Left lung (tissue), 14 donors: ENCODE measurements at places on chromosomes 16 and 17.

- no peak for DNase-seq
Observed at GRCh38 chr16:9484881-9485280, 393.4 kb downstream of the HAPSTR1 start.

GRCh38 chr16:48505705-48506104 lies 104.3 kb downstream of the N4BP1 start:
- no peak for DNase-seq

DNA sequence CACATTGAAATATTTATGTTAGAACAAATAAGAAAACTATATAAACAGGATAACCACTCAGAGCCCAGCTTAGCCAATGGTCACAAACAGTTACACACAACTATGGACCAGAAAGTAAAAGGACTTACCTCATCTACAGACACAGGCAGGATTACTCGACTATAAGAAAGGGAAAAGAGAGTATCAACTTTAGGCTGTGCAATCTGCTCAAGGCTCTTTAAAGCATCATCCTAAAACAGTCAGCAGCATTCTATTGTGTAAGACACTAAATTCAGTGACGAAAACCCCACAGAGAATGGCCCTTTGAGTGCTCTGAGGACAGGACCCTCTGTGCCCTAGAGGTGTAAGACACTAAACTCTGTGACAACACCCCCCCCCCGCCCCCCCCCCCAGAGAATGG lies 4.2 kb downstream of the PITPNA start:
- no peak for DNase-seq

- DNase-seq, result no peak
Observed at GRCh38 chr17:57849163-57849873, 526 bp downstream of the MRPS23 start.

GRCh38 chr17:83186226-83186625 lies 106.8 kb downstream of the METRNL start:
- DNase-seq, result peak; percentile 32

- peak; percentile 32 for DNase-seq
Observed at GRCh38 chr17:40646791-40647623, 611 bp downstream of the SMARCE1 start.

GRCh38 chr16:6274351-6274750 lies 1058.3 kb upstream of the RBFOX1 start:
- no peak for DNase-seq

GRCh38 chr16:27687605-27688004 lies 137.7 kb downstream of the KATNIP start:
- DNase-seq, result no peak

- DNase-seq, result no peak
Observed at GRCh38 chr16:13264749-13265552, 363.6 kb downstream of the SHISA9 start.

GRCh38 chr17:4389079-4389478 lies 22.6 kb upstream of the UBE2G1 start:
- DNase-seq, result no peak

DNA sequence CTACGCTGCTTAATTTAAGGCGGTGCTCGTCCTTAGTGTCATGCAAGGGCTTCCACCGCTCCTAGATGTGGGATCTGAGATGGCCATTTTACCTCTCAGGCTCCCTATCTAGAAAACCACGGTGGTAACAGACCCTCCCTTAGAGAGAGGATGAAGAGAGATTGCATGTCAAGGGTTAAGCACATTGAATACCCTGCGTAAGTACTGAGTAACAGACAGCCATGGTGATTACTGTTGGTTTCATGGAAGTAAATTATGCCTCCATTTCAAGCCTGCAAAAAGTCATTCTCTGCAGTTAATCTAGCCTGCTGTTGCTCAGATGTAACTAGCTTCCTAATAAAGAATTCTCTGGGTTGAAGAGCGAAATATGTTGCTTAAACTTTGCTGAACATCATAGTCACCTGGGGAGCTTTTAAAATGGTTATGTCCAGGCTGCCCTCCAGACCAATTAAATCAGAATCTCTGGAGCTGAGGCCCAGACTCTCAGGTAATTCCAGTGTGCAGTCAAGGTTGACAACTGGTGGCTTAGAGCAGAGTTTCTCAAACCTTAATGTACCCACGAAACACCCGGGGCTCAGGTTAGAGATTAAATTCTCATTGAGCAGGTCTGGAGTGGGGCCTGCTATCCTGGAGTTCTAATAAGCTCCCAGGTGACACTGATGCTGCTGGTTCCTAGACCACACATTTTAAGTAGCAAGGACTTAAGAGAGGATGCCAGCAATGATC lies 167.1 kb downstream of the SNX29 start:
- DNase-seq, result no peak

DNA sequence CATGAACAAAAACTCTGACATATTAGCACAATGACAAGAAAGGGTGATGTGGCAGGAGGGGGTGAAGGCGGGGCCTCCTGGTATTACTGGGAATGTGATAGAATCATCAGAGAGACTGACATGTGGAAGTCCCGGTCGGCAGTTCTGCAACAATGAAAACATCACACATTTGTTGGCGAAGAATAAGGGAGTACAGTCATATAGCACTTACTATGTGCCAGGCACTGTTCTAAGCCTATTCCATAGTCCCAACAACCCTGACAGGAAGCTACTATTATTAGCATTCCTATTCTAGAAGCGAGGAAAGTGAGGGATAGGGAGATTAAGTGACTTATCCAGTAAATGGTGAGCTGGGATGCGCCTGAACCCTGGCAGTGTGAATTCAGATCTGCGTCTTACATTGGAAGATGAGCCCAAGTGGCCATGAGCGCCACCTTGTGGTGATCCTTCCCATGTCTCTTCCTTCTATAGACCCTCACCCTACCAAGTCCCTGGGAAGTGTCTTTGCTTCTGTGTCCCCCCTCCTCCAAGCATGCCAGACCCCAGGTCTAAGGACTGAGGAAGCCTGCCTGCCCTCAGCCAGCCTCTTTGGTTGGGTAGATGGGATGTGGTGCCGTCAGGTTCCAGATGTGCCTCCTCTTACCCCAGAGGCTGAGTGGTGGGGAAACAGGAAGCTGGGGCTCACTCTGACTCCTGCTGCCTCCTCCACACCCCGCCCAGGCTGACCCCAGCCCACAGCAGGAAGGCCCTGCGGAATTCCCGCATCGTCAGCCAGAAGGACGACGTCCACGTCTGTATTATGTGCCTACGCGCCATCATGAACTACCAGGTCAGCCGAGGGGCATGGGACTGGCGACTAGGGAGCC lies 14.0 kb downstream of the FMNL1 start:
- DNase-seq, result no peak

- no peak for DNase-seq
Observed at GRCh38 chr16:88576307-88576706, 6.1 kb downstream of the ZC3H18 start.

GRCh38 chr17:8324132-8324531 lies 14.1 kb downstream of the ARHGEF15 start:
- DNase-seq, result no peak

GRCh38 chr17:19978209-19978802 lies 678 bp upstream of the AKAP10 start:
- peak; percentile 61 for DNase-seq

DNA sequence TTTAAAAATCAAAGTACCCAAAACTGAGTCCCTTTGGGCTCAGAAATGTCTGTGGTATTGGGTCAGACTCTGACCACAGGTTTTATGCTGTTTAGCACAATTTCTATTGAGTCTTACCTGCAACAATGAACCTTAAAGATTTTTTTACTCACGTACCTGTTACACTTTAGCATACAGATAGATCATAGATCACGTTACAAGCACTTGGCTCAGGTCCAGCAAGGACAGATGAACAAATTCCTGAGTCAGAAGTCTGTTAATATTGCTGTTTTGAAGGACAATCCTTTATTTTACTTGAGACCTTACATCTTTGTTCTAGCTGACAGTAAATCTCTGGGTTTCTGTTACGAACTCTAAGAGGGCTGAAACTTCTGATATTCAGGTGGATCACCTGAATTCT lies 12.8 kb downstream of the SLC7A6OS start:
- no peak for DNase-seq

GRCh38 chr16:51151435-51151960 lies 428 bp upstream of the SALL1 start:
- DNase-seq, result no peak

DNA sequence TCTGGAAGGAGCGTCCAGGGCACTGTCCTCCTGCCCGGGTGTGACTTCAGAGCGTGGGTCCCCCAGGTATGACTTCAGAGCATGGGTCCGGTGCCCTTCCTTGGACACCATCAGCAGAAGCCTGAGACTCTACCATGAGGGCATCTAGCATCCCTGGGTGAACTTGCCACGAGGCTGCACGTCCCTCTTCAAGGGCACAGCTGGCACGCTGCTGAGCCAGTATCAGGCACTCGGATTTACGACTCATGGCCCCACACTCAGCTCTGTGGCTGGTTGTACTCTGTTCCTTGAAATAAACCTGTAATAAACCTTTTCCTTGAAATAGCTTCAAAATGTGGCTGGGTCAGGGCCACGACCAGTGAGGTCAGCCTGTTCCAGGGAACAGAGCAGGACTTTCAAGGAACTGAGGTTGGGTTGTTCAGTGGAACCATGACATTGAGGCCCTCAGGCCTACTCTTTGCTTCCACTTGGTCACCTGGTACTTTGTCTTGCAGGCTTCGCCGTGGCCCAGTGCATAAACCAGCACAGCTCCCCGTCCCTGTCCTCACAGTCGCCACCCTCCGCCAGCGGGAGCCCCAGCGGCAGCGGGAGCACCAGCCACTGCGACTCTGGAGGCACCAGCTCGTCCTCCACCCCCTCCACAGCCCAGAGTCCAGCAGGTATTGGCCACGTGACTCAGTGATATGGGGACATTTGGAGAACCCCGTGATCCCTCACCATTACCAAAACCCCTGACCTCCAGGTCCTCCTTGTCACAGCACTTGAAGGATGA lies 89.9 kb downstream of the SOCS1 start:
- DNase-seq, result no peak

DNA sequence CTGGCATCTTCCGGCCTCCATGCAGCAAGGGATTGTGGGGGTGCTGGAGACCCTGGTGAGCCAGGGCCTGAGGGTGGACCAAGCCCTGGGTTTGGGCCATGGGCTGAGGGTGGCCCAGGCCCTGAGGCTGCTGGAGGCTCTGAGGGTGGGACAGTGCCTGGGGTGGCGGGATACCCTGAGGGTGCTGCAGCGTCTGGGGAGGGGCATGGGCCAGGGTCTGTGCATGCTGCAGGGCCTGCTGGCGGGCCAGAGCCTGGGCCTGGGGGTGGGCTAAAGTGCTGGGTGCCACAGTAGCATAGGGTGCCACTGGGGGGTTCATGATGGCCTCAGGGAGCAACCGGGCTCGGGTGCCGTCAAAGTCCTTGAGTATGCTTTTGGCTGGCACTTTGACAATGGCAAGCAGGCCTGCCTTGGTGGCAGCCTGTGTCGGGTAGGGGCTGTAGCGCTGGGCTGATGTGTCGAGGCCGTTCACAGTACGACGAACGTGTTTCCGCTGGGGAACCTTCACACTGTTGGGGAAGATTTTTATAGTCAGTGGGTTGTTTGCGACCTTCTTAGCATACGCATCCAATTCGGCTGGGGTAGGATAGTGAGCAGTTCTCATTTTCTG lies 15.6 kb downstream of the TRAF4 start:
- no peak for DNase-seq

- DNase-seq, result peak; percentile 86
Observed at GRCh38 chr17:74210191-74211140, 2.9 kb upstream of the TTYH2 start.

DNA sequence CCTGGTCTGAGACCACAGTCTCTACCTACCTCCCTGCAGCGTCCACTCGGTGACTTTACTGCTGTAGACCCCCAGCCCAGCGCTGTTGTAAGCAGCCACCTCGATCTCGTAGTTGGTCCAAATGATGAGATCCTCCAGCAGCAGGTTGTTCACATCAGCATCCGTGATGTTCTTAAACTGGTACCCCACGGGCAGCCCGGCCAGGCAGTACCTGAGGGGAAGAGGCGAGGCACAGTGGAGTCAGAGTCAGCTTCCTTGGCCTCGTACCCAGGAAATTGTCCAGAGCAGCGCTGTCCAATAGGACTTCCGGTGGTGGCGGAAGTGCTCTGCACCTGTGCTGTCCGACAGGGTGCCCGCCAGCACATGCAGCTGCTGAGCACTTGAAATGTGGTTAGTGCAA lies 104.0 kb upstream of the CDC42EP4 start:
- peak; percentile 49 for DNase-seq

DNA sequence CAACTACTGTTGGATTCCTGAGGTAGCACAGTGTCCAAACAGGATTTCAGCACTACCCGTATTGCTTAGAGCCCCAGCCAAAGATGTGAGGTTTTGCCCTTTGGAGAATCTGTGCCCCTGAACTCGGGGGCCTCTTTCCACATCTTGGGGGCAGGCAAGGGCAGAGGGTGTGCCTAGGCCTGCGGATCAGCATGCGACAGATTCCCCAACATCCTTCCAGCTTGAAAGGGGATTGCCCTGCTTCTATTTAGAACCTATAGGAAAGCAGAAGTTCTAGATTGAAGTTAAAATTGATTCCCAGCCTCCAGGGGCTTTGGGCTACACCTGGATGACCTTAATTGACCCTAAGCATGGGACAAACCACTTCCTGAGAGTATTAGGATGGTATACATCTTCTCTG lies 19.6 kb downstream of the NOD2 start:
- no peak for DNase-seq

DNA sequence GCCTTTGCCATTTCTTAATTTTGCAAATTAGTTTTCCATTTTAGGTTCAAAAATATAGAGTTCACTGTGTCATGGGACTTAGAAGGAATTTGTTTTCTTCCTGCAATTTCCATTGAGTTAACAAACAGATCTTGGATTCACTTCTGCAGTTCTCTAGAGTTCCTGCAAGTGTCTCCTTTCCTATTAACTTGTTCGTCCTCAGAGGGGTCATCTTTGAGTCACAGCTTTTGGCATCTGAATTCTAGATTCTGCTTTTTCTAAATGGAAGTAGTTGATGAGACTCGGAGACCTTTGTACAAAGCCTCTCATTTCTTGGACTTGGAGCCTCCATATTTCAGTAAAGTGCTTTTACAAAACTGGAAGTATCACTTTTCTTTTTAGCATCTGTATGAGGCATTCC lies 323.3 kb downstream of the BCAS3 start:
- DNase-seq, result no peak

DNA sequence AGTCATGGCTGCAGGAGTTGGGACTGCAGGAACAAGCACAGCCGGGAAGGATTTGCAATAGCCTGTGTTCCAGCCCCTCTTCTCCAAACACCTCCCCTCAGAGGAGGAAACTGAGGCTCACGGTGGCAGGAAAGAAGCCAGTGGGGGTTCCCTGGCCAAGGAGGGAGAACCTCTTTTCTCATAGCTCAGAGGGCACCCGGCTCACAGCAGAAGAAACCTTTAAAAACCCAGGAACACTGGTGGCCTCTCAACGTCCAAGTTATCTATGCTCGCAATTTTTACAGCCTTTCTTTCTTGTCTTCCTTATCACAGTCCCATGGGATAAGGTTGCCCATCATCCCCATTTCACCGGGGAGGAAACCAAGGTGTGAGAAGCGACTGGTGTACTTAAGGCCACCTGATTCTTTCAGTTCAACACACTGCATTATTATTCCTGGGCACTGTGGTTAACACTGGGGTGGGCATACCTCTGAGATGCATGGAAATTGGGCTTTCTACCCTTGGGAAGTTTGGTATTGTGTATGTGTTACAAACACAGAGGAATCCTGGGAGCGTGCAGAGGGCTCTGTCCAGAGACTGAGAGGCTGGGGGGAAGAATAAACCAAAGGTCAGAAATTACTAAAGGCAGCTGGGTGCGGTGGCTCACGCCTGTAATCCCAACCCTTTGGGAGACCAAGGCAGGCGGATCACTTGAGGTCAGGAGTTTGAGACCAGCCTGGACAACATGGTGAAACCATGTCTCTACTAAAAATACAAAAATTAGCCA lies 791 bp upstream of the ZNF629 start:
- no peak for DNase-seq
